ENCODE measurements at places on chromosomes 6 and 20.

DNA sequence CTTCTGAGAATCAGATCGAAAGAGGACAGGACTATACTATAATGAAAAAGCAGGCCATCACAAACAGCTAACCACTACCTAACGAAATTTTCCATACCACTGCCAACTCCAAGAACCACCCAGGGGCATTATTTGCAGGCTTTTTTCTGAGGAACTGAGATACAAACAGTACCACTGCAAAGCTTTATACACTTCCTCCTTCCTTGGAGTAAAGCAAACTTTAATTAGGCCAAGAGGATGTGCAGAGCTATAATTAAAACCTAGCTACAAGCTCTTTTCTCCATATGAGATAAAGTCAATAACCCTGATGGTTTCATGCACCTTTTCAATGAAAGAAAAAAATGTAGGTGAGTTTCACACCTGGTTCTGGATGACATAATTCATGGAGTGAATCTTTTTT is 68.5 kb downstream of the ELOVL5 start:
- no peak for DNase-seq

- no peak for DNase-seq
These were observed 278.5 kb downstream of the KHDC1L start for GRCh38 chr6:72946774-72947173.

DNA sequence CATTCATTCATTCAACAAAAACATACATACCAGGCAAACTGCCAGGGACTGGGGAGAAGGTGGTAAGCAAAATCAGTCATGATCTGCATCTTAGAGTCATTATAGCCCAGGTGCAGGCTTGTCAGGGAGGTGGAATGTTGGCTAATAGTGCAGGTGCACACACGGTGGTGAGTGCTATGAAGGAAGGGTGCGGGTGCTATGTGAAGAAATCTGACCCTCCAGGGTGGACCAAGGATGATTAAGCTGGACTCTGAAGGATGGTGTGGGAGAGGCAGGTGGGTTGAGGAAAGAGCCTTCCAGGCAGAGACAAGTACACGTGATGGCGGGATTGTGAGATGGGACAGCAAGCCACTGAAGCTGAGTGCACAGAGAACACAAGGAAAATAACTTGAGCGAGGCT is 77.4 kb downstream of the B3GAT2 start:
- DNase-seq = no peak

GRCh38 chr6:33211666-33212422 is 3.5 kb downstream of the RING1 start:
- no peak for DNase-seq

- no peak for DNase-seq
These were observed 25.8 kb upstream of the TMEM217 start for GRCh38 chr6:37283671-37284151.

GRCh38 chr6:148898376-148899014 is 151.7 kb downstream of the UST start:
- no peak for DNase-seq

DNA sequence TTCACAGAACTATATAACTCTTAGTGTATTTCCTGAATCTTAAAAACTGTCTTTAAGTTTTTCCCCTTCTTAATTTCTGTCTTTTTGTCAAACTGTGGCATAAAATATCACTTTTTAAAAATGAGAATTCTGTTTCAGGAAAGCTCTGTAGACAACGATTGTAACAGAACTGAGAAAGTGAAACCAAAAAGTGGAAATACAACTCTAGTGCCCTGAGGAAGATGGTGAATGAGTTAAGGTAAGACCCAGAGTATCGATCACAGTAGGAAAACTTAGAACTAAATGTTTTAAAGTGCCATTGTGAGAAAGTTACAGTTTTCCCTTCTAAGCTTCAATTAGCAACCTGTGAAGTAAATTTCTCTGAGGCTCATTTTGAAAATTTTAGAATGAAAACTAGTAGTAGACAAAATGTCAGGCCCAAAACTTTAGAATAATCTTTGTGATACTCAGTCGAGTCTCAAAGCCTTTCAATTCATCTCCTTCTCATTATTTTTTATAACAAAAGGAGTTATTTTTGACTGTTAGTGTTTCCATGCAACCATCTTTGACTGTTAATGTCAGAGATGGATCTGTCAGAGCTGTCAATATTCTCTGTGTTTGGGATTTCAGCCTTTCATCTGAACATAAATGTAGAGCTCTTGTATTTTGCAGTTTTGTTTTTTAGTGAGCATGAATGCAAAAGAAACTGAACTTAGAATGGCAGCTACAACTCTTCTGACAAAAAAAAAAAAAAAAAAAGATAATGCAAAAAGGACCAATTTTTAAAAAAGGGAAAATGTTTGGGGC is 19.0 kb upstream of the TRDN start:
- no peak for DNase-seq

DNA sequence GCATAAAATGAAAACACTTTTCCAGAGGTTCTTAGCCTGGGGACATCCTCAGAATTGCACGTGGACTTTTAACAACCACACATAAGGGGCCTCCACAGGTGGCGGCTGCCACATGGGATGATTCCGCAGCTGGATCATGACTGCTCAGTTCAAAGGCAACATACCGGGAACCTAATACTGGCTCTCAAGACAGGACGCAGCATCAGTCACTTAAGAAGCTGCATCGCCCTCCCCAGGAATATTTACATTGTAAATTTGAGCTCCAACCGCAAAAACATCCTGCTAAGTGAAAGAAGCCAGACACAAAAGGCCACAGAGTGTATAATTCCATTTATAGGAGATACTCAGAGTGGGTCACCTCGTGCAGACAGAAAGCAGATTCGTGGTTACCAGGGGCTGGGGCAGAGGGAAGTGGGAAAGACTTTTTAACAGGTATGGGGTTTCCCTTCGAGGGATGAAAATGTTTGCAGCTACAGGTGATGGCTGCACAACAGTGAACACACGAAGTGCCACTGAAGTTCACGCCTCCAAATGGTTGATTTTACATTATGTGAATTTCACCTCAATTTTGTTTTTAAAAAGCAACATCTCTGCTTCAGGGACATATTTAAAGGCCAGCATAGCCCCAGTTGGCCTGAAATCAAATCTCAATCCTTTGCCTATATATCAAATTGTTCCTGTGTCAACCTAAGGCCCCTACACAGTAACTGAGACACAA is 141.5 kb downstream of the BMP7 start:
- no peak for DNase-seq

- DNase-seq = no peak
These were observed 571 bp upstream of the EEF1A2 start for GRCh38 chr20:63499338-63499969.

GRCh38 chr6:125789167-125789566 is 1.6 kb upstream of the NCOA7 start:
- DNase-seq = no peak

DNA sequence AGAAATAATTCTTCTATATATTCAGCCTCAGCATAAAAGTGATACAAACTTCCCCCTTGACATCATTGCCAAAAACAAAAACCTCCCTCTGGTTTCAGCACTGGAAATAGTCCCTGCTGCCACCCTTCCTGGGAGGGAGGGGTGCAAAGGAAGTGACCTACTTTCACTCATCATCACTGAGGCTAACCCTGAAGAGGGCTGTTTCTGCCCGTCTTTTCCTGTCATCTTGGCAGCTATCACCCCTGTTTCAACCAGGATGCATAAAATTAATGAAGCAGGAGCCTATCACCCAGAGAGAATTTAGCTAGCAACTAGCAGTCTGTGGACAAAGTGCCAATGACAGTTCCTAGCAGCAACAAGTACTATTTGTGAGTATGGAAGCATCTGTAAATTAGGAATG is 397.8 kb downstream of the LAMA2 start:
- no peak for DNase-seq

DNA sequence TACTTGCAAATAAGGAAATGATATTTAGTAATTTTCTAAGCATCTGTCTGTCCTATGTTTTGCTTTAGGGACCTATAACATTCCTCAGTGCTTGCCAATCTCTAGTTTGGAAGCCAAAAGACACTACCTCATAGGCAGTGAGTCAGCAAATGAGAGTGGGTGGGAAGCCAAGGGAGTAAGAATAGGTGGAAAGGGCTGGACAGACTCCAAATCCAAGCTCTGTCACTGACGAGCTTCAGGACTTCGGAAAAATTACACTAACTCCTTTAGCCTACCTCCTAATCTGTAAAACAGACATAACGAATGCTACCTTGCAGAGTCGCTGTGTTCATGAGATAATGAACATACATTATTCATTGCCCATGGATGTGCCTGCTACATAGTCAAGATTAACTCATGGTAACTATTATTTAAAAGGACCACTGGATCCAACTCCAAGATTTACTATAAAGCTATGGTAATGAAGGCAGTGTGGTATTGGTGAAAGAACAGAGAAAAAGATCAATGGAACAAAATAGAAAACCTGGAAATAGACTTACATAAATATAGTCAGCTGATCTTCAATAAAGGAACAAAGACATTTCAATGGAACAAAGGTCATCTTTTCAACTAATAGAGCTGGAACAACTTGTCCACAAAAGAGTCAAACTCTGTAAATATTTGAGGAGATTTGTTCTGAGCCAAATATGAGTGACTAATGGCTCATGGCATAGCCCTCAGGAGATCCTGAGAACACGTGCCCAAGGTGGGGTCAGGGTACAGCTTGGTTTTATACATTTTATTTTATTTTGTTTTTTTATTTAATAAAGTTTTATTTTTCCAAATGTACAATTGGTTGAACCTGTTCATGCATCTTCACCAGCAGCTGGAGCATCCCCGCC is 64.1 kb downstream of the FAM50B start:
- no peak for DNase-seq

GRCh38 chr20:50724851-50725723 is 6.3 kb upstream of the PARD6B start:
- no peak for DNase-seq

DNA sequence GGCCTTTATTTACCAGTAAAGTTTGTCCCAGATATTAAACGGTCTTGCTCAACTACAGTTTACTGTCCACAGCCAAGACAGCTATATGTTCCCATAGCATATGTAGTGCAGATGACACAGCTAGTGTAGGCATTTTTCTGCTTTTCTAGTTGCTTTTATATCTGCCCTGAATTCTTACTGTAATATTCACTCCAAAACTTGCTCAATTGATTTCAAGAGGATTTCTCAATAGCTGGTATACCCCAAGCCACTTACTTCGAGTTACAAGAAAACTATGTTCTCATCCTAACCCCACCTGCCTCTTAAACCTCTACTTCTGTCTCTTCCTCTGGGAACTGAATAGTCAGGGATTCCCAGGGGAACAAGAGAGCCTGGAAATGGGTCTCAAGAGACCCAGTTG is 18.9 kb upstream of the ROS1 start:
- no peak for DNase-seq

DNA sequence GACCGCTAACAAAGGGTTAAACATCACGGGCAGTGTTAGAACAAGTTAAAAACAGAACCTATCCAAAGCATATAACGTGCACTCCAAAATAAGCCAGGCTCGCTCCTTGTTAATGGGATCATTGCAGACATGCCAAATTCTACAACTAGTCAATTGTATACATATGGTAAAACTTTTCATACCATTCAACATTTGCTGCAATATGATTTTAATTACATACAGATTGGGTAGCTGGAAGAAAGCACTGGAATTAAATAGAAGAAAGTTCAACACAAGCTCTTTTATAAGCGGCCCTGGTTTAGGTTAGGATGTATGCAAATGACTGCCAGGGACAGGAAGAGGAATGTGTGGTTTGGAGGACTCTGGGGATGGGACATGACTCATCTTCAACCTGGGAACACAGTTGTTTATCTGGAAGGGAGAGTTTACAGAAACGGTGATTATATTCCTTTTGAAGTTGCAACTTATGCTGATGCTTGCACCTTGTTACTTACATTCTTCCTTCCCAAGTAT is 62.5 kb upstream of the TIAM2 start:
- DNase-seq = no peak

DNA sequence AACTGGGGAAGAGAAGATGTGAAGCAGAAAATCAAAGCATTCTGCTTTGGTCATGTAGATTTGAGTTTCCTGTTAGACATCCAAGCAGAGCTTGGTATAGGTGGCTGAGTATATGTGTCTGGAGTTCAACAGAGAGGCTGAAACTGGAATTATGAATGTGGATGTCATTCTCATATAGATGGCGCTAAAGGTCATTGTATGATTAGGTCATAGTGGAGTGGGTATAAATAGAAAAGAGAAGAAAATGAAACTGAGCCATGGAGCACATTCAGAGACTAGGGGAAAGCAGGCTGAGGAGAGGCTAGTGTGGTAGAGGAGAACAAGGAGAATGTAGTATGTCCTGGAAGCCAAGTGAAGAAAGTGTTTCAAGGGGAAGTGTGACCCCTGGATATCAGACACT is 295.6 kb upstream of the PLN start:
- no peak for DNase-seq

- no peak for DNase-seq
These were observed 2.1 kb downstream of the KIAA0319 start for GRCh38 chr6:24643920-24644319.

GRCh38 chr20:53805895-53806384 is 212.3 kb upstream of the ZNF217 start:
- no peak for DNase-seq

GRCh38 chr20:56899506-56899905 is 270.4 kb downstream of the TFAP2C start:
- DNase-seq = no peak

DNA sequence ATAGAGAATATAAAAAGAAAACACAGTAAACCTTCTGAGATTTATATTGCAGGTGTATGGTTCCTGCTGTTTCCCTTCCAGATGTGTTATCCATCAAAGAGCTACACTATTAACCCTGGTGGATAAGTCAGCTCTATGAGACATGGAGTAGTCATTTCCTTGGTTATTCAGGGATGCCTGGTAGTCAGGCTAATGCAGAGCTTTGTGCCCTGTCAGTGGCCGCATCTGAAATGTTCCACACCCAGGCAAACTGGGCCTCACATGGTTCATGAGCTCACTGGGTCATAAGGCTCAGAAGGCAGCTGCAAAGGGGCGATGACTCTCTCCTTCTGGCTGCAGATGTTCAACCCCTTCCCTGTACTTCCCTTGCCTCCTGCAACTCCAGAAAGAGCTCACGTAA is 473.6 kb downstream of the EPHA7 start:
- no peak for DNase-seq

DNA sequence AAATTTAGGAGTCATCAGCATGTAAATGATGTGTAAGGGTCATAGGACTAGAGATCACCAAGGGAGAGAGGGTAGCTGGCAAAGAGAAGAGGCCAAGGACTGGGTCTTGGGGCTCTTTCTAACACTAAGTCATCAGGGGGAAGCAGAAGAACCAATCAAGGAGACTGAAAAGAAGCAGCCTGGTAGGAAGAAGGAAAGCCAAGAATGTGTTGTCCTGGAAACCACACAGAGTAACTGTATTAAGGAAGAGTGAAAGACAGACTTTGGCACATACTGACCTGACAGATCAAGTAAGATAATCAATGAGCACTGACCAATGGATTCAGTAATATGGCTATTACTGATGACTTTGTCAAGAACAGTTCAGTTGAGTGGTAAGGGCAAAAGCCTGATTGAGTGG is 42.3 kb upstream of the LAMA4 start:
- no peak for DNase-seq

DNA sequence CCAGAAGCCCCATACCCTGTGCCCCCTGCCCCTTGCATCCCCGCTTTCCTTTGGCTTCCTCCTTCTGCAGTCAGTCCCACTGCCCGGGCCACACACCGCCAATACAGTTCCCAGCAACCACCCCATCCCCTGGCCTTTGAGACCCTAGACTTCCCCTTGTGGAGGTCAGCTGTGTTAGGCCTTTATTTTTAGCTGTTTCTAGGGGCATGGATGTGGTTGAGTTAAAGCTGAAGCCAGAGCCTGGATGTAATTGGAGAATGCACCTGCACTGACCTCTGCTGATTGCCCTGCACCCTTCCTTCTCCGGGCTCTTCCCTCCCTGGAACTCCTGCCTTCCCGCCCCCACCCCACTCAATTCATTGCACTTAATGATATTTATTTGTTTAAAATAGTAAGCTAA is 33.9 kb downstream of the LYRM2 start:
- no peak for DNase-seq

- DNase-seq = no peak
These were observed 1.9 kb downstream of the NFATC2 start for GRCh38 chr20:51540580-51540979.
